ENCODE measurements at places on chromosomes 16 and 17.

DNA sequence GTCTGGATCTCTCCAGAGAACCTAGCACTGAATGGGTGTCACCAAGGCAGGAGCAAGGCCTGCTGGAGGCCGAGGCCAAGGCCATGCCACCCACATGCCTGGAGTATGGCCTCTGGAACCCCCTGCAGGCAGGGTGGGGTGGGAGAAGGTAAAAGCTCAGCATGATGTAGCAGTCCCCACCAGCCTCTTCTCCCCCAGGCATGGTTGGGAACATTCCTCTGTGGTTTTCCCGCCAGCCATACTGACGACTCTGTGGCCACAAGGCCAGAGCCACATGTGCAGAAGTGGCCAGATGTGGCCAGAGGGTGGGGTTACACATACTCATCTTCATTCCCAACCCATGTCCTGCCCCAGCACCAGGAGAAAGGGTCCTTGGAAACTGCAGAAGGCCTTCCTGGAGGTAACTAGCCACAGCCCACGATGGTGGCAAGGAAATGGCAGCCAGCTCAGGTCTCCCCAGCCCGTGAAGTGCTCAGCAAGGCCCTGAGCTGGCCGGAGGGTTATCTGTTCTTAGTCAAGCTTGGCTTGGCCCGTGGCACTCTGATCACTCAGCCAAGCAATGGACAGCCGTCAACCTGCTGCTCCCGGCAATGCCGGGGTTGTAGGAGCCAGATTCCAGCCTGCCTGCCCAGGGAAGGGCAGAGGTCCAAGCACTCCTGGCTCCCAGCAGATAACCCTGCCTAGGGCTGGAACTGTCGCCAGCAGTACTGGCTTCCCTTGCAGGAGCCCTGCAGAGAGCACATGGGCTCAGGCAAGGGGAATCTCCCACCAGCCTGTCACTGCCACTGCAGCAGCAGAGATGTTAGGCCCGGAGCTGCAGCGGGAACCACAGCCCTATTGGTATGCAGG is 26.1 kb downstream of the HDAC5 start:
- DNase-seq, result no peak

DNA sequence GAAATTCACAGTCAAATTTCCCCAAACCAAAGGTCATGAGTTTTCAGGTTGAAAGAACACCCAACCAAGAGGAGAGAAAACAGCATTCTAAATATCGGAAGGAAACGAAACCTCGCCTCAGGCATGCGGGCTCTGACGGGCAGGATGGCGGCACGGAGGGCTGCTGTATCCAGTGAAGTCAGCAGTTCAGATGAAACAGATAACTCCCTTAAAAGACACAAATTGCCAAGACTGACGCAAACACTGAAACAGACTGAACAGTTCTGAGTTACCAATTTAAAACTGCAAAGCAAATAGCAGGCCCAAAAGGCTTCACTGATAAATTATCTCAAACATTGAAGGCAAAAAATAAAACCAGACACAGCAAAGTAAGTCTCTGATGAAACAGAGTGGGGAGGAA is 20.6 kb upstream of the CDH15 start:
- no peak for DNase-seq

DNA sequence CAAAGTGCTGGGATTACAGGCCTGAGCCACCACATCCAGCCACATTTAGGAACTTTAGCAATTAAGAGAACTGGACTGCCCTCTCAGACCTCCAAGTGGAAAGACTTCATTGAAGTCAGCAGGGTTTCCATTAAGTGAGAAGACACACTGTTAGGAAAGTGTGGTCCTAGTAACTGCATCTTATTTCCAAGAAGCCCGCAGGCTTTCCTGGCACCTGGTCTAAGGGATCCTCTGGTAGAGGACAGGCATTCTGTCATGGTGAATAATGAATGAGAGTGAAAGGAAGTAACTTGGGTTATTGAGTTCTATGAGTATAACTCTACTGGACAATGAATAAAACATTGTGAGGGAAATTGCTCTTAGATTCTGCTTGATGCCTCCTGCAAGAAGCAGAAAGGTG is 14.1 kb downstream of the C17orf75 start:
- no peak for DNase-seq

- DNase-seq, result no peak
Measured at GRCh38 chr17:8430966-8431365, 4.7 kb upstream of the NDEL1 start.

DNA sequence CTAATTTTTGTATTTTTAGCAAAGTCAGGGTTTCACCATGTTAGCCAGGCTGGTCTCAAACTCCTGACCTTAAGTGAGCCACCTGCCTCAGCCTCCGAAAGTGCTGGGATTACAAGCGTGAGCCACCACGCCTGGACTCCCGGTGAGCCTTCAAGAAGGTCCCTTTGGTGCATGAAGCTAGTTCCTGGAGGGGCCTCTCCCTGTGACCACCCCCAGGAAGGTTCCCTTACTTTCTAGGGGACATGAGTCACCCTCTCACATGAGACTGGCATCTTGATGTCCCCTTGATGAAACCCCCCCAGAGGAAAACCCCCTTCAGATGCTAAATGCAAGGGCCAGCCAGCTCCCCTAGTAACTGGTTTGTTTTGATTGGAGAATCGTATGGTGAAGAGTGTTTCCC is 12.8 kb downstream of the CARHSP1 start:
- DNase-seq, result no peak

DNA sequence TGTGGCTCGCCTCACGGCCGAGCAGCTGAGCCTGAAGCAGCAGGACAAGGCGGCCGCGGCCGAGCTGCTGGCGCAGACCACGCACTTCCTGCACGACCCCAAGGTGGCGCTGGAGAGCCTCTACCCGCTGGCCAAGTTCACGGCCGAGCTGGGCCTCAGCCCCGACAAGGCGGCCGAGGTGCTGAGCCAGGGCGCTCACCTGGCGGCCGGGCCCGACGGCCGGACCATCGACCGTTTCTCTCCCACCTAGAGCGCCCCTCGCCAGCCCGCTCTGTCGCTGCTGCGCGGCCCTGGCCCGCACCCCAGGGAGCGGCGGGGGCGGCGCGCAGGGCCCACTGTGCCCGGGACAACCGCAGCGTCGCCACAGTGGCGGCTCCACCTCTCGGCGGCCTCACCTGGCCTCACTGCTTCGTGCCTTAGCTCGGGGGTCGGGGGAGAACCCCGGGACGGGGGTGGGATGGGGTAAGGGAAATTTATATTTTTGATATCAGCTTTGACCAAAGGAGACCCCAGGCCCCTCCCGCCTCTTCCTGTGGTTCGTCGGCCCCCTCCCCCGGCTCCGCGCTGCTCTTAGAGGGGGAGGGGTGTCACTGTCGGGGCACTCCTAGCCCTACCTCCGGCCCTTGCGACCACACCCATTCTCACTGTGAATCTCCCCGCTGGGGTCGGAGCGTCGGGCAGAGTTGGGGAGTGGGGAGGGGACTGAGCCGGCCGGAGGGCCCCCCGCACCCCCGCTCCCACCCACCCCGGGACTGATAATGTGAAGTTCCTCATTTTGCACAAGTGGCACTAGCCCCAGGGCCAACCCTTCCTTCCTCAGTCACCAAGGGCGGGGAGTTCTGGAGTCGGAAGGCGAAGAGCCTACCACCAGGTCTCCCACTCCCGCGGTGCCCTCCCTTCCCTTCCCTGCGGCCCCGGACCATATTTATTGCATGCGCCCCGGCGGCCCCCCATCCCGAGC is 4.0 kb downstream of the HIC1 start:
- peak; percentile 72 for DNase-seq

DNA sequence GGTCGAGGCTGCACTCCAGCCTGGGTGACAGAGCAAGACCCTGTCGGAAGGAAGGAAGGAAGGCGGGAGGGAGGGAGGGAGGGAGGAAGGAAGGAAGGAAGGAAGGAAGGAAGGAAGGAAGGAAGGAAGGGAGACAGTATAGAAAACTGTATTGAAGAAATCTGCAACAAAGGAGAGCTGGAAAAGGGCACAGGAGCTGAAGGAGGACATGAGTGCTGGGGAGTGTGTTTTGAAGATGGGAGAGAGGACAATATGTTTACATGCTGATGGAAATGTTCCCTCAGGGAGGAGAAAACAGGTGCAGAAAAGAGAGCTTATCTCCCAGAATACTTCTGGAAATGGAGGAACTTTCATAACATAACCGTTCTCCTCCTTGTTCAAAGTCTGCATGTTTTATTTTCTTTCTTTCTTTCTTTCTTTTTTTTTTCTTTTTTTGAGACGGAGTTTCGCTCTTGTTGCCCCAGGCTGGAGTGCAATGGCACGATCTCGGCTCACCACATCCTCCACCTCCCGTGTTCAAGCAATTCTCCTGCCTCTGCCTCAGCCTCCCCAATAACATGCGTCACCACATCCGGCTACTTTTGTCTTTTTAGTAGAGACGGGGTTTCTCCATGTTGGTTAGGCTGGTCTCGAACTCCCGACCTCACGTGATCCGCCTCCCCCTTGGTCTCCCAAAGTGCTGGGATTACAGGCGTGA is 2.7 kb upstream of the HAP1 start:
- DNase-seq, result no peak

- no peak for DNase-seq
Measured at GRCh38 chr17:31573861-31574260, 182.4 kb downstream of the RAB11FIP4 start.

DNA sequence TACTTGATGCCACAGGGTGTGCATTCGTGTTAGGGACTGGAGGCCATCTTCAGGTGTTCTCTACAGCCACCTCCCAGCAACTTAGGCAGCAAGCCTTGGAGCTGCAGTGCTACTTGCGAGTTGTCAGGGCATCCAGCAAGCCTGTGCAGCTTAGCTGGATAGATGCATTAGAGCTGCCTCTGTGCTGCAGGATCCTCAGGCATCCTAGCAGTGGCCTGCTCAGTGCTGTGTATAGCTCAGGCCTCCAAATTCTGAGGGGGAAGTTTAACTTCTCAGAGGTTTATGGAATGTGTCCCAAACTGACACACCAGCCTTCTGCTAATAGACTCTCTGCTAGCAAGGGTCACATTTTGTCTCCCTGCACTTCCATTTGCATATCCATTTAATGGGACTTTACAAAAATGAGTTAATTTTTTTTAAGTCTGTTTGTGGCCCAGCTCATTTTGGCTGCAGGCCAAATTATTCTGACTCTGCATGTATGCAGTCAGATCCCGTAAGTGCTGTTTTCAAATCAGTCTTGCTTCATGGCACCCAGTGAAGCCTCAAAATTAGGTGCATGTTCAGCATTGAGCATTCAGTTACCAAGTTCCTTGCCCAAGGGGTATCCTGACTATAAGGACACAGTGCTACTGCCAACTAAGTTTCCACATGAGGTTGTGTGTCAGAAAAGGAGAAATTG is 6.8 kb downstream of the GABARAPL2 start:
- no peak for DNase-seq

GRCh38 chr17:57965521-57966160 is 10.4 kb upstream of the CUEDC1 start:
- no peak for DNase-seq

DNA sequence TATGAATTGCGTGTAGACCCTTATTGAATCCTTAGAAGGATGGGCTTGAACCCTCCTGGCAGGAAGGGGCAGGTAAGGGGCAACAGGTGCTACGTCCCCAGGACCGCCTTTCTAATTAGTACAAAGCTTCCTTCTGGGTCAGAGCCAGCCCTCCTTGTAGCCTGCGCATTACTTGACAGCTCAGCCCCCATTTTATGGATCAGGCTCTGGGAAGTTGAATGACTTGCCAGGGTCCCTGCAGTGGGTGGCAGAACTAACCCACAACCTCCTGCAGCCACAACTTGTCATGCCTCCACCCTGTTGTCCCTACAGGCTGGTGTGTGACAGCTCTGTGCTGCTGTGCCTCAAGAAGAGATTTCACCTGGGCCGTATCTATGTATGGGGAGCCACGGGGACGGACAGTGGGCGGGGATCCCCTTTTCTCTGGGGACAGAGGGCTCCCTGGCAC is 2.7 kb downstream of the MYO15B start:
- DNase-seq, result peak; percentile 2

DNA sequence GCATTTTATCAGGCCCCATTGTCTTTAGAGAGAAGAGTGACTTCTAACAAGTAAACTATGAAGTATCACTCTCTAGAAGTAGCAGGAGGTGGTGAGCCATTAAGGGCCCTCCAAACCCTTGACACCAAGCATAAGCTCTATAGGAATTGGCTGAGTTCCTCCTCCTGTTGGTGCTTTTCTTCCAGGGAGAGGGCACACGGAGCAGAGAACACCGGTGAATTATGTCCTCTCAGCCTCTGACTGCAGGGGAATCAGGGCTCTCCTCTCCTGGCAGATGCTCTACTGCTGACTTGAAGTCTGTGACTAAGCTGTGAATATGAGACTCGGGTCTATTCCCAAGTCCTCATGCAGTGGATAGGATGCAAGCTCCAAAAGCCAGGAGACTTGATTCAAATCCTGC is 32.3 kb downstream of the CHD9 start:
- no peak for DNase-seq

- no peak for DNase-seq
Measured at GRCh38 chr17:78517421-78517820, 59.8 kb downstream of the DNAH17 start.

DNA sequence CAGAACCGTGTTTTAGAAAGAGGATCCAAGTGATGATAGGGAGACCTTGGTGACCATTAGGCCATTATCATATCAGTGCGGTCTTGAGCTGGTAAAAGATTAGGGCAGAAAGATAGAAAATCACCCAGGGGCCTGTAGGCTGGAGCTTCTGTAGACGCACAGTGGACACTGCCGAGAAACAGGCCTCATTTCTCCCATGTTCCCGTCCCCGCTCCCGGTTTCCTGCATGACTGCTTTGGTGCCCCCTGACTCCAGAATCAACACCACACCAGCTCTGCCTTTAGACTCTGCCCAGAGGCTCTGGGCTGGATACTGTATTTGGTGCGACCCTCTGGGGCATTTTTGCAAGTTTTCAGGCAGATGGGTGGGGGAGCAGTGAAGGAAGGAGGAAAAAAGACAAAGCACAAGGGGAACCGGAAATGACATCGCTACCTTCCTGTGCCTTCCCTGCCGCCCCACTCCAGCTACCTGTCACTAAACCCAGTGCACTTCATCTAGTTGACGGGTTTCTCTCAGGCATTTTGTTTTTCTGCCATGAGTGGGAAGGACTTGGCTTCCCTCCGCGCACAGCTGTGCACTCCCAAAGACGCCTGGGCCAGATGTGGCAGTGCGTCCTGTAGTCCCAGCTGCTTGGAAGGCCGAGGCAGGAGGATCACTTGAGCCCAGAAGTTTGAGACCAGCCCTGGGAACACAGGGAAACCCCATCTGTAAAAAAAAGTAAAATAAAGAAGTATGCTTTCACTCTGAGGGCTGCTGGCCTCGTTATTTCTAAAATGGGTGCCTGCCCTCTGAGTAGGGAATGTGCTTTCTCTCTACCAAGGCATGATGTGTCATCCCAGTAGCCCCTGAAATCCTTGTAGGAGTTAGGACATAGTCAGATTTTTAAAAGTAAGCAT is 214.1 kb downstream of the RPTOR start:
- DNase-seq, result no peak

GRCh38 chr16:24611310-24611709 is 71.9 kb downstream of the RBBP6 start:
- no peak for DNase-seq

All from activated naive CD4-positive, alpha-beta T cell treated with Interleukin-2 at 50 U/mL for 16 hours (primary cell).